ENCODE measurements at places on chromosomes 12 and 14. TPM values are rescaled to one million over a fixed set of nuclear protein-coding genes. Genes with fewer than 3 reads are reported as not detected.

- DNase-seq = no peak
Observed at GRCh38 chr12:52207895-52208294, 16.1 kb upstream of the KRT80 start.

DNA sequence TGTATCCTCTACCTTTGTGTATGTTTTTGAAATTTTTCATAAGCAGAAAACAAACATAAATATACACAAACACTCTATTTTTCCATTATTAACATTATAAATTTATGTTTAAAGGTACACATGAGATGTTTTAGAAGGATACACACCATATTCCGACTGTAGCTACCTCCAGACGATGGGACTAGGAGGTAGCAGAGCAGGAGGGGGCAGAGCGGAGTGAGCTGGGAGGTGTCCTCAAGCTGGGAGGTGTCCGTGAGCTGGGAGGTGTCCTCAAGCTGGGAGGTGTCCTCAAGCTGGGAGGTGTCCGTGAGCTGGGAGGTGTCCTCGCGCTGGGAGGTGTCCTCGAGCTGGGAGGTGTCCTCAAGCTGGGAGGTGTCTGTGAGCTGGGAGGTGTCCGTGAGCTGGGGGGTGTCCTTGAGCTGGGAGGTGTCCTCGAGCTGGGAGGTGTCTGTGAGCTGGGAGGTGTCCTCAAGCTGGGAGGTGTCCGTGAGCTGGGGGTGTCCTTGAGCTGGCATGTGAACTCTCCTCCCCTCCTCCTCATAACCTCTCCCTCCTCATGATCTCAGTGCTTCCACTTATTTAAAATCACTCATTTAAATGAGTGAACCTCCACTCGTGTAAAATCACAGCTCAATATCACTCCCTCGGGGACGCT lies 346.9 kb upstream of the SFSWAP start:
- no peak for DNase-seq

GRCh38 chr14:53999061-53999488 lies 42.5 kb upstream of the BMP4 start:
- peak; percentile 38 for DNase-seq

DNA sequence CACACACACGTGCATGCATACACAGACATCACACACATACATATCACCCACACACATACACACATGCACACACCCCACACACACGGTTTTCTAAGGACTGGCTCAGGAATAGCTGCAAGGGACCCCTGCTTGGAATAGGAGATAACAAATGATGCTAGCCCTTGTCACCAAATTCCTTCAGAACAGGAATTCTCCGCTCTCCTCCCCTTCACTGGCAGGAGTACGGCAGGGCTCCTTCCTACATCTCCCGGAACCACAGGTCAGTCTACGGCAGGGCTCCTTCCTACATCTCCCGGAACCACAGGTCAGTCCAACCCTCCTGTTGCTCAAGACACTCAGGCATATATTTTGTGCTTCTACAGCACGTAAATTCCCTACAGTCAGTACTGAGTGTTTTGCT lies 23.9 kb downstream of the PHLDA1 start:
- no peak for DNase-seq

DNA sequence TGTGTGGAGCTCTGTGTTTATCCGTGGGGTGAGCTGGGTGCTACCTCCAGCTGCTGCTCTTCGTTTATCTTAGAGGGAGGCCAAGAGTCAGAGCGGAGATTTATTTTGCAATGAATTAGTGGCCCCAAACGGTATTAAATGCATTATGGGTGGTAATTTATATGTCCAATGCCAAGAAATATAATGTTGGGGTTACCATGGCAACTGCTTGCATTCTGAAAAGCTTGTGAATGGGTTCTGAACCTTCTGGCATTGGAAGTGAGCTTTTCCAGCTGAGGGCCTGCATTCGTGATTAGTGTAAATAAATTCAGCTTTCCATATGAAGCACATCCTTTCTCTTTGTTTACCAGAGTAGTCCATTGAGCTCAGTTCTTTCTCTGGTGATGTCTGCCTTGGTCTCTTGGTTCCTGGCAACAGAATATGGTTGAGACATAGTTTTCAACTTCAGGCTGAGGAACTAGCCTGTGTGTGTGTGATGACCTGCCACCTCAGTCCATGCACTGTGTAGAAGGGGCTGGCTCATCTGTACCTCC lies 51.8 kb downstream of the TRAF3 start:
- peak; percentile 62 for DNase-seq

DNA sequence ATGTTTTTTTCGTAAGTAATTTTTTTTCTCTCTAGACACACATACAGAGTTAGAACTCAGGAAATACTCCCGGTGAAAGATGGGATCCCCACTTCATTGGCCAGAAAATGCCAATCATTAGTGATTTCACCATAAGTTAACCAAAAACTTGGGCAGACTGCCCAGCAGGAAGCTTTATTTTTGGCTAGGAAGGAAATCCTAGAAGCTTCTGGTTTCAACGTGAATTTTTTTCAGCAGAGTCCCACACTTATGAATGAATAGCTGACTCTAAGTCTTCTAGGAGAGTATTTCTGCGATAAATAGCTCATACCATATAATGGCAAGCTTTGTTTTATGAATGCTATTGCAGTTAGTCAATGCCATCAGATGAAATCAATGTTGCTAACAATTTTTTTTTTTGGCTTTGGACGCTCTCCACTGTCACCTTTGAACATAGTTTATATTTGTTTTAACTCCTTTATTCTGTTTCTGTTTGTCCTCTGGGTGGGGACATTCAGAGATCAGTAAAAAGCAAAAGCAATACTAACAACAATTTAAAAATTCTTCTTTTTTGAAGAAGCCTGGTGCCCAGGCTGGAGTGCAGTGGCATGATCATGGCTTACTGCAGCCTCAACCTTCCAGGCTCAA lies 9.5 kb downstream of the PPP1CC start:
- no peak for DNase-seq

DNA sequence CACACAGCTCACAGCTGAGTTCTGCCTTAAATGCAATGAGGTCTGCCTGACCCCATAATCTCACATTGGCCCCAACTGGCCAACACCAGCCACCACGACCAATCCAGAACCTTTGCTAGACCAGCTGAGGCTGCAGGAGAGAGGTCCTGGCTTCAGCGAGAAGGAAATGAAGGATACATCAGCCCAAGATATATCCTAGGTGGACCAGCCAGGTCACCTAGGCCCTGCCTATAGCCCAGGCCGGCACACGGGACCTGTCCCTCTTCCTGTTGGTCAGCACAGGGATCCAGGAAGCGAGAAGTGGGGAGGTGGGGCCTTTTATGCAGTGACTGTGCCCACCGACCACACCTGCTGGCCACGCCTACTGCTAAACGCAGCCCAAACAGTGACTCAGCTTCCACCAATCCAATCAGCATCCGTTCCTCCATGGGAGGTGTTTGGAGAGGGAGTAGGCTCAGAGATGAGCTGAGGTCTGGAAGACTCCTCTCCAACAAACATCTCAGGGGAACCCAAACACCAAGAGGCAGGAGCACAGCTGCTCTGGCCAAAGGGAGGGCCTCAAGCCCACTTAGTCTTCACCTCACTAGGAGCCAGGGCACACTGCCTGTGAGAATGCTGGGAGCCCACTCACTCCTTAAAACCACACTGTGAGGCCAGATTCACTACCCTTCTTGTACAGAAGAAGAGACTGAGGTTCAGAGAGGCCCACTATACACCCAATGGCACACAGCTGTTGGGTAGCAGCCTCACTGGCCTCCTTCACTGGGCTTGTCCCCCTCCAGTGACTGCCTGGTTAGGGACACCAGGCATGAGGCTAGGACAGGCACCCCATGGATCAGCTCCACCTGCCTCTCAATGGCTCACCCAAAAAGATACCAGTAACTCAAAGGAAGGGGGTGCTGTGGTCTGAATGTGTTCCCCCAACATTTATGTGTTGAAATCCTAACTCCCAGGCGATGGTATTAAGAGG lies 51.3 kb upstream of the PPP2R5C start:
- no peak for DNase-seq

DNA sequence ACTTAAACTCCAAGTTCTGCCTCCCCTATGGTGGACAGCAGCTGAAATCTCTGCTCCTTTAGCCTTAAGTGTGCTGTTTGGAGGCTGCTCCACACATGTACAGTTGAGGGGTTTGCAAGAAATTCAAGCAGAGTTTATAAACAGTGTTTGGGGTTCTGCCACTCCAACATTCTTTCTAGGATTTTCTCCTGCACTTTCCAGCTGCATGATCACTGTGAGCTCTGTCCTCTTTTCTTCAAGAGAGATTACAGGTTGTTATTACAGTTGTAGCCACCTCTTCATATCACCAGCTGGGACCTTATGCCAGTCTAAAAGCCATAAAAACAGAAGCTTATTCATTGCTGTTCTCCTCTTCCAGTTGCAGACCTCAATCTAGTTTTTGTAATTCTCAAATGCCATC lies 8.4 kb downstream of the ZBTB25 start:
- DNase-seq = no peak

SNX6 gene
- polyA plus RNA-seq = 112 TPM

PLA2G1B gene
- 0.37 TPM for polyA plus RNA-seq

MGST1 gene
- polyA plus RNA-seq = 43.7 TPM

TAS2R7 gene
- not detected for polyA plus RNA-seq

GPRC5D gene
- polyA plus RNA-seq = 0.75 TPM

CDCA3 gene
- 25.4 TPM for polyA plus RNA-seq

FAM181A gene
- polyA plus RNA-seq = not detected

All from right renal pelvis (tissue), 4 donors.